ENCODE measurements at places on chromosomes 5 and 9. TPM values are rescaled to one million over a fixed set of nuclear protein-coding genes. Genes with fewer than 3 reads are reported as not detected.

The C5orf15 gene
- 40.0 TPM for polyA plus RNA-seq

The NUTM2G gene
- polyA plus RNA-seq, result not detected

The SLC34A1 gene
- 0.02 TPM for polyA plus RNA-seq

DNA sequence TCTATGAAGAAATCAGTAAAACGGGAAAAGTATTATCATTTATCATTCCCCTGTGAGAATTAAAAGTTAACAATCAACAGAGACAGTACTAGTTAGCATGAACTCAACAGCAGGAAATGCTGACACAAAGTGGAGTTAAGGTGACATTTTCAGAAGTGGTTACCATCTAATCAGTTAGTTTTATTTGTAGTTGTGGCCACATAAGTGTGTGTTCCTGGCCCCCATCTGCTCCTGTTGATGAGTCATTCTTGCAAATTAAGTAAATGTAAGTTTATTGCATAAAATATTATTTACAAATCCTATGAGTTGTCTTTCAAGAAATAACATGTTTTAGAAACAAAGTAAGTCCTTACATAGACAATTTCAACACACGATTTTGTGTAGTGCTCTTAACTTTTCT, 8.9 kb upstream of the BNC2 start:
- no peak for DNase-seq

DNA sequence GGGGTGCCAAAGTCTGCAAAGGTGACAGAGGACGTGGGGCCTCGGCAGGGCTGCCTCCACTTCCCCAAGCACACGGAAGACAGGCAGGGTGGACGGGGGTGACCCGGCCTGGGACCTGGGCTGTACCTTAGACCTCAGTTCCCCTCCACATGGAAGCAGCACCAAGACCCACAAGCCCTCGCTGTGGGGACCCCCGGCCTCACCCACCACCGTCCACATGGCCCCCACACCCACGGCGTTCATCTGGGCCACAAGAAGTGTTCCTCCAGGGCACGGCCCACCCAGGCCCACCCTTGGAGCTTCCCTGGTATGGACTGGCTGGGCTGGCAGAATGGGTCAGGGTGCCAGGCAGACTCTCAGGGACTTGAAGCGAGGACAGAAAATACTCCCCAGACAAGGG, 45.8 kb upstream of the NKD2 start:
- no peak for DNase-seq

GRCh38 chr5:177133853-177134696, 502 bp downstream of the NSD1 start:
- DNase-seq, result peak; percentile 54

- DNase-seq, result peak; percentile 42
These were observed 726 bp downstream of the DAP start for GRCh38 chr5:10760096-10760920.

- peak; percentile 39 for DNase-seq
These were observed 1.3 kb downstream of the IRX2 start for GRCh38 chr5:2750026-2750757.

- DNase-seq, result no peak
These were observed 77.0 kb upstream of the ADAMTS19 start for GRCh38 chr5:129382921-129383672.

DNA sequence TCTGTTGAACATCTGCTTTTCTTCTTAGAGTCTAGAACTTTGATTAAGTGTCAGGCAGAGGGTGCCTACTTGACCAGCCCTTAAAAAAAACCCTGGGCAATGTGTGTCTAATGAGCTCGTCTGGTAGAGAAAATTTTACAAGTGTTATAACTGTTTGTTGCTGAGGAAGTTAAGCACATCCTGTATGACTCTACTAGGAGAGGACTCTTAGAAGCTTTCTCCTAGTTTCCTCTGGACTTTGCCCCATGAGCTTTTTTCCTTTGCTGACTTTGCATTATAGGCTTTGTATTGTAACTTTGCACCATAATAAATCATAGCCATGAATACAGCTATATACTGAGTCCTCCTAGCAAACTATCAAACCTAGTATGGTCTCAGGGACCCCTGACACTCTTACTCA, 39.4 kb downstream of the GNG10 start:
- DNase-seq, result no peak

DNA sequence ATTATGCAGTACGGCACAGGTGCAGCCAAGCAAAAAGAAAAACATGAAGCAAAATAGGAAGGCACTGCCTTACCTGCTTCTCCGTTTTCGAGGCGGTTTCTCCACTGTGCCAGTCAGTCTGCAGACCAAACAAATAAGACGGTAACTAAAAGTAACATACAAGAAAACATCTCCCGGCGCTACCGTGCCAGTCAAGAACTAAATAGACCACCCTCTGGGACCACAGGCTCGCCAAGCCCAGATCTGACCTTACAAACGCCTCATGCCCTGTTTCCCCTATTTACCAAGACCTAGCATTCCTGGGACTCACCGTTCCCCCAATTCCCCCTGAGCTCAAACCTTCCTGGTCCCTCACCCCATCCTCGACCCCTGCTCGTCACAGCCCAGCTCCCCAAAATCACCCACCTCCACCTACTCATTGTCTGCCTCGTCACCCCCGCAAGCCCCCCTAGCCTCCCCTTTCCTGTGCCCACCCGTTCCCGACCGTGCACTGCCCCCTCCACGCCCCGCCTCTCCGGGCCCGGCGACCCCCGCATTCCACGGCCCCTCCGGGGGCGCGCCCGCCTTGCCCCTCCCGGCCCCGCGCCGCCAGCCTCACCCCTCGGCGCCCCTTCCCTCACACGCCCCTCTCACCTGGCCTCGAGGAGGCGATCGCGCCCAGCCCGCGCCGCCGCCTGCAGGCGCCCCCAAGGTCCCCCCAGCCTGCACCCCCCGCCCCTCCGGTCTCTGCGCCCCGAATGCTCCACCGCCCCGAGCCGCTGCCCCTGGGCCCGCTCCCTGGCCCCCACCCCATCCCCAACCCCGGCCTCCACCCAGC, 560 bp downstream of the SCAI start:
- DNase-seq, result no peak

- DNase-seq, result peak; percentile 75
These were observed 1.2 kb downstream of the LOX start for GRCh38 chr5:122076669-122077365.

DNA sequence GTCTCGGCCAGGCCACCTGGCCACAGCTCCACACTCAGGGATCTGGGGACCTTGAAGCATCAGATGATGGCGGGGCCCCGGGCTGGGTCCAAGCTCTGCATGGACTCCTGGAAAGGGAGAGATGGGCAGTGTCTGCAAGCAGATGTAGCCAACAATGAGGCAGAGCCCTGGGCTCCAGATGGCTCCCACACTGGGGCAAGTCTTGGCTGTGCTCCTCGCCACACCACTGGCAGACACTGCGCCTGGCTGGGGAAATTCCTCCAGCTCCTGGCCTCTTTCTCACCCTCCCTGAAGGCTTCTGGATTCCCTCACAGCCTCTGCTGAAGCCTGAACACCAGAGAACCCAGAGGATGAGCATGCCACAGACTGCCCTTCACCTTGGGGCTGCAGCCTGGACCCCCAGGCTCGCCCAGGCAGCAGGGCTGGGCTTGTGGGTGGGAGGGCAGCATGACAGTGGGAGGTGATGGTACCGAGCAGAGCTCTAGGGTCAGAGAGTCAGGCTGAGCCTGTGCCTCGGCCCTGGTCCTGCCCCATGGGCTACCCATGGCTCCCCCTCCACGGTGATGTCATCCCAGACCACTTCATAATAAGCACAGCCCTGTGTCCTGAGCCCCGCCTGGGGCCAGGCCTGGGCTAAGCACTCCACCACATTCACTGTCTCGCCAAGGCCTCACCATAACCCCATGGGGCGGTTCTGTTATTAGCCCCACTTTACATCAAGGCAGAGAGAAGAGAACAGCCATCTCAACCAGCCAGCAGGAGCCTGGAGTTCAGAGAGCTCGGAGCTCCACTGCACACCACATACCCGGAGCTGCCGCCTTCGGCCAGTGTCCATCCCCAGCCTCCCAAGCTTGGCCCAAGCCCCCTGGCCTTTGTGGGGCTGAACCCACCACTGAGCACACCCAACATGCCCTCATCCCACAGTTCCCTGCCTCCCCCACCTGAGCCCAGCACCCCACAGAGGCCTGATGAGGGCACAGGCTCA, 62.2 kb upstream of the ADAMTS2 start:
- DNase-seq, result no peak

GRCh38 chr9:20144197-20144596, 355.4 kb upstream of the SLC24A2 start:
- no peak for DNase-seq

DNA sequence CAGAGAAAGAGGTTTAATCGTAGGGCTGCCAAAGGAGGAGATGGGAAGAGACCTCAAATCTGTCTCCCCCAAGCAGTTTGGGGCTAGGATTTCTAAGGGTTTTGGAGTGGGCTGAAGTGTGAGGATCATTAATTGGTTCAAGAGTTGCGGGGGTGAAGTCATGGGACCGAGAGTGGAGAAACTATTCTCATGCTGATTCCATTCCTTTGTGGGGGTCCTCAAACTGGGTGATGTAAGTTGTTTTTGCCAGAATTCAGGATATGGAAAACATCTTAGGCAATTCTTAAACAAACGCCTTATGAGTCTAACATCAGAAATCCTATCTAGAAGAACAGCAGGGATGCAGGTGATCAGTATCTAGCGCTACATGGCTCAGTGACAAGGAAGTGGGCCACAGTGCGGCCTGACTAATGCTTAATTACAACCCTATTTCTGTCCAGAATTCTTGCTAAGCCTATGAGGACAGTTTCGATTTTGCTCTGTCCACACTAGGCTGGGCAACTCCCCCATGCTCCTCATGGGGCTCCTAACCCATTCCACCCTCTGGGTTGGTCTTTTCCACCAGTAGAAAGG, 27.7 kb upstream of the TRIO start:
- DNase-seq, result no peak

- DNase-seq, result peak; percentile 32
These were observed 222.6 kb upstream of the PIK3R1 start for GRCh38 chr5:67992923-67993322.

All from mammary epithelial cell (primary cell).